ENCODE measurements at places on chromosomes 1 and 21. TPM values are rescaled to one million over a fixed set of nuclear protein-coding genes. Genes with fewer than 3 reads are reported as not detected.
A peak's percentile ranks its signal among the peaks of the same experiment; 100 is the strongest.

DNA sequence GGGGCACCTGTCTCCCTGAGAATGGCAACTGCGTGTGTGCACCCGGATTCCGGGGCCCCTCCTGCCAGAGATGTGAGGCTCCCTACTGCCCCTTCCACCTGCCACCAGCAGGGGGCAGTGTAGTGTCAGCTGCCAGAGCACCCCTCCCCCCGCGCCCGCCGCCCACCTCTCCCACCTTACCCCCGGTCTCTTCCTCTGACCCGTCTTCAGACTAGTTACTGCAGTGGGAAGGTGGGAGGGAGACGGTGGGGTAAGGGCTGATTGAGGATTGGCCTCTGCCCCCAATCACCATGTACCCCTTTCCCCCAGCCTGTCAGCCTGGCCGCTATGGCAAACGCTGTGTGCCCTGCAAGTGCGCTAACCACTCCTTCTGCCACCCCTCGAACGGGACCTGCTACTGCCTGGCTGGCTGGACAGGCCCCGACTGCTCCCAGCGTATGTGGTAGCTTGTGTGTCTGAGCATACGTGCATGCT, 10.1 kb upstream of the LRRC71 start:
- peak; percentile 48 for DNase-seq
- no peak overlapping the region for H3K27ac ChIP-seq
- H3K4me3 ChIP-seq: no peak overlapping the region
- no peaks in the 10 kb centered on the region for H3K27me3 ChIP-seq
- peaks cover 90% of the 10 kb centered on the region for H3K36me3 ChIP-seq

- DNase-seq: peak; percentile 46
- H3K4me1 ChIP-seq: peaks cover 25% of the 10 kb centered on the region
- peak overlapping the region; percentile 54 for H3K4me3 ChIP-seq
- no peaks in the 10 kb centered on the region for H3K36me3 ChIP-seq
Measured at GRCh38 chr1:24111262-24111995, 506 bp downstream of the MYOM3 start.

DNA sequence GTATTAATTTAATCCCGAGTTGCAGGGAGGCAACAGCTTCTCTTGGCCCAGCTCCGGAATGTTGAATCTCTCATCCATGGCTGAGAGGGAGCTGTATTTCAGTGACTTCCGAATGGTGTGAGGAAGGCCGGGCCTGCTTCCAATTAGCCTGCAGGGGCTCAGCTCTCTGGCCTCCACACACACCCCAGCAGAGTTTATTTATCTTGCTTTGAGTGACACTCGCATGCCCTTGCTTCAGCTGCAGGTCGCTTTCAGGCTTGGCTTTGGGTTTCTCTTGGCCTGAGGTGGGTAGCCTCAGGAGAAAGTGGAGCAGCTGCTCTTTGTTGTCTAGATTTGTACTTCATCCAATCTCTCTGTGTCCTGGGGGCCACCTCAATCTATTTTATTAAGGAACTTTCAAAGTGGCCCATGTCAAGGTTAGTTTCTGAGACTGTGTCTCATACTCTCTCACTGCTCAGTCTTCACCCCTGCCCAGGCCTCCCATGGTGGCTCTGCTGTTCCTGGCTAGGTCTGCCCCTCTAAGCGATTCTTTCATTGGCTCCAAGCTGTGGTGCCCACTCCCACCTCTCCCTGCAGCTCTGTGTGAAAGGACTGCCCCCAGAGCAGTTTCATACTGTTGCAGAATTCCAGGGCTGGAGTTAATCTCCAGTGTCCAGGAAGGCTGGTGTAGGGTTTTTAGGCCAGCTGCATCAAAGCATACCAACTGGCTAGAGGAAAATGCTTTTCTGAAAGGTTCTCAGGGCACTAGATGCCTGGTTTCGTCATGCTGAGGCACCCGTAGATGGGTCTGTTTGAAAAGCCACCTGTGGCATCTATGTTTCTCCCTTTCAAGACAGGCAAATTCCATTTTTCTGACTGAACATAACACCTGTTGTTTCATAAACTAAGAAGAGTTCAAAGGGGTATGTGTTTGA, 153.5 kb downstream of the PLXNA2 start:
- H3K27me3 ChIP-seq: no peaks in the 10 kb centered on the region
- H3K36me3 ChIP-seq: peaks cover 15% of the 10 kb centered on the region
- DNase-seq: peak; percentile 48
- peaks cover 36% of the 10 kb centered on the region for H3K4me1 ChIP-seq

DNA sequence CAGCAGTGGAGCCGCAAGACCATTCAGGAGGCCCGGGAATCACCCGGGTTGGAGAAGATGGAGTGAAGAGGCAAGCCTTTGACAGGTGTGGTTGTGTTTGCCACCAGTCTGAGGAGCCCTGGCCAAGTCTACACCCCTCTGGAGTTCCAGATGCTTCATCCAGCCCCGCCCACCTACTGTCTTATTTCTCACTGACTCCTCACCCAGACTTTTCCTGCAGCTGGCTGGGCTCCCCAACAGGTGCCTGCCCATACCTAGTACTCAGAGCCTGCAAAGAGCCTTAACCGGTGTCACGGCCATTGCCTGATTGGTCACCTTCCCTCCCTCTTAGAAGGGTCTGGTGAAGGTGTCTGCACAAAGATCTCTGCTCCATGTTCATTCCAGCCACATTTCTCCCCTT, 16.0 kb downstream of the SLC9A1 start:
- H3K36me3 ChIP-seq: no peaks in the 10 kb centered on the region
- no peak overlapping the region for H3K4me3 ChIP-seq
- H3K27me3 ChIP-seq: no peaks in the 10 kb centered on the region
- H3K27ac ChIP-seq: peak overlapping the region; percentile 73

DNA sequence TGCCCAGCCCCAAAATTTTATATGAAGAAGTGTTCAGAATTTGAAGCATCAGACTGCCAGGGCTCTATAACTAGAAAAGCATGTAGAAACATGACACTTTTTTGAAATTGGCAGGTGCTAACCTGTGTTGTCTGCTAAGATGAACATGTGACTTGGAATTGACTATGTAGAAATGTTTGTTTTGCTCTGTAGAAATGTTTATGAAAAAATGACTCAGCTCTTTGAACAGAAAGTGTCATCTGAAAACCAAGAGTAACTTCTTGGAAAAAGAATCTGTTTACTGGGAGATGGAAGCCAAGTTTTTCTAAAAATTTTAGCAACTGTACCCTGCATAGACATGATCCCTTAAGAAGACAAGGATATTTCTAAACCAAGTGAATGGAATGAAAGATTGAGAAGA, 59.2 kb downstream of the LHX9 start:
- H3K27ac ChIP-seq: no peak overlapping the region
- no peaks in the 10 kb centered on the region for H3K4me1 ChIP-seq
- H3K4me3 ChIP-seq: no peak overlapping the region
- no peaks in the 10 kb centered on the region for H3K36me3 ChIP-seq
- DNase-seq: no peak

DNA sequence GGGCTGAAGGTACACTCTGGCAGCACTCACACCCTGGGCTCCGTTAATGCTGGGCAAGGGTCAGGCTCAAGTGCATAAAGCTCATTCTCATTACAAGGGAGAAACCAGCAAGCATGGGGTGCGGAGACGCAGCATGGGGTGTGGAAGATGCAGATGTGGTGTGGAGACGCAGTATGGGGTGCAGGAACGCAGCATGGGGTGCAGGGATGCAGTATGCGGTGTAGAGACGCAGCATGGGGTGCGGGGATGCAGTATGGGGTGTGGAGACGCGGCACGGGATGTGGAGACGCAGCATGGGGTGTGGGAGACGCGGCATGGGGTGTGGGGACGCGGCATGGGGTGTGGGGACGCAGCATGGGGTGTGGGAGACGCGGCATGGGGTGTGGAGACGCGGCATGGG, 390.7 kb downstream of the NPHP4 start:
- peaks cover 5% of the 10 kb centered on the region for H3K27me3 ChIP-seq
- H3K4me1 ChIP-seq: no peaks in the 10 kb centered on the region
- no peak overlapping the region for H3K27ac ChIP-seq
- no peak overlapping the region for H3K4me3 ChIP-seq
- DNase-seq: no peak
- H3K36me3 ChIP-seq: no peaks in the 10 kb centered on the region

GRCh38 chr1:174158767-174159251, 511 bp upstream of the RABGAP1L start:
- peak overlapping the region; percentile 95 for H3K27ac ChIP-seq
- no peaks in the 10 kb centered on the region for H3K27me3 ChIP-seq
- peaks cover 26% of the 10 kb centered on the region for H3K4me1 ChIP-seq
- DNase-seq: no peak

- H3K4me3 ChIP-seq: no peak overlapping the region
- DNase-seq: peak; percentile 22
- no peak overlapping the region for H3K27ac ChIP-seq
- H3K36me3 ChIP-seq: no peaks in the 10 kb centered on the region
- no peaks in the 10 kb centered on the region for H3K4me1 ChIP-seq
Measured at GRCh38 chr1:161738627-161739287, 10.8 kb upstream of the DUSP12 start.

DNA sequence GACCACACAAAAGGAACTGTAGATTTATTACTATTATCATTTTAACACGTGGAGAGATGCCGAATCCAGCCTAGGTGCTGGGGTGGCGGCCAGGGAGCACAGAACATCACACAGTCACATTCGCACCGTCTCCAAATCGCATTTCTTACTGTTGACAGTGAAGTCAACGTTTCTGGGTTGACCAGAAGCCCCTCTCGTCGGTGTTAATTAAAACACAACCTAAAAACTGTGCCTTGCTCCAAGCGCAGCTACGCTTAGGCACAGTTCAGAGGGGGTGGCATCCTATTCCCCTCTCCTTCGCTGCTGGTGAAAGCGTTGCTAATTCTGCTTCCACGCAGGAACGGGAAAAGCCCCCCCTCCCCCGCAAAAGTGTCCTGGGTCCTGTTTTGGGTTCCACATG, 4.1 kb downstream of the RIPK4 start:
- H3K27me3 ChIP-seq: peaks cover 81% of the 10 kb centered on the region
- no peaks in the 10 kb centered on the region for H3K36me3 ChIP-seq
- H3K27ac ChIP-seq: no peak overlapping the region
- DNase-seq: no peak
- H3K4me1 ChIP-seq: peaks cover 20% of the 10 kb centered on the region

- H3K27me3 ChIP-seq: no peaks in the 10 kb centered on the region
- DNase-seq: no peak
- no peak overlapping the region for H3K4me3 ChIP-seq
- no peaks in the 10 kb centered on the region for H3K4me1 ChIP-seq
- no peak overlapping the region for H3K27ac ChIP-seq
- H3K36me3 ChIP-seq: no peaks in the 10 kb centered on the region
Measured at GRCh38 chr21:43740497-43741156, 21.7 kb downstream of the PDXK start.

- no peaks in the 10 kb centered on the region for H3K4me1 ChIP-seq
- H3K36me3 ChIP-seq: no peaks in the 10 kb centered on the region
- DNase-seq: no peak
- no peak overlapping the region for H3K4me3 ChIP-seq
Measured at GRCh38 chr1:53476579-53476978, 17.4 kb downstream of the DMRTB1 start.

DNA sequence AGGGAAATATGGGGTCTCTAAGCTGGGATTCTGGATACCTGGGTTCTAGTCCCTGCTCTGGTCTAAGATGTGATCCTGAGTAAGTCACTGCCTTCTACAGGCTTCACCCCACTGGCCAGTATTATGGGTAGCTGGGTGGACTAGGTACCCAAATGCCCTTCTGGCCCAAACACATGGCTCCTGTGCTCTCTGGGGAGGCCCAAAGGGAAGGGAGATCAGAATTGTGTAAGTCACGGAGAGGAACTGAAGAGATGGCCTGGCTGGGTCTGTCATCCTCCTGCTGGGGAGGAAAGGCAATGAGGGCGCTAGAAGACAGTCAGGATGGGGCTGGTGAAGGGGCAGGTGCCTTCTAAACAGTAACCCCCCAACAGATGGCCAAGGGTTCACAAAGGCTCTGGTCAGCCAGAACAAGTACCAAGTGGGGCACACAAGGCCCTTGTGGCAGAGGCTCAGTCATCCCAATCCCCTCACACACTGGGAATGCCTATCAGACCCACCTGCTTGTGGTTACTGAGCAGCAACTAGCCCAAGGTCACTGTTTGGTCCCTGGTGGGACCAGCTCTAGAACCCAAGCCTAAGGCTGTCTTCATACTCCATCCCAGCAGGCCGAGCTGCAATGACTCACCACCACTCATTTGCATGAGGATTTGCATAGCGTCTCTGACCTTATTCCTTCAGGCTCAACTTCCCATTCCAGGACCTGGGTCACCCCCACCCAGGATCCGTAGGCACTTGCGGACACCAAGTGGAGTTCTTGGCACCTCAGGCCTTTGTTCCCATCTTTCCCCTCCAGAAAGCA, 9.2 kb downstream of the MEF2D start:
- peak overlapping the region; percentile 37 for H3K4me3 ChIP-seq
- no peaks in the 10 kb centered on the region for H3K27me3 ChIP-seq
- H3K27ac ChIP-seq: peak overlapping the region; percentile 80
- H3K4me1 ChIP-seq: peaks cover 95% of the 10 kb centered on the region
- DNase-seq: no peak

GRCh38 chr21:15966231-15966630, 236.4 kb downstream of the USP25 start:
- H3K4me3 ChIP-seq: no peak overlapping the region
- H3K27ac ChIP-seq: no peak overlapping the region
- no peaks in the 10 kb centered on the region for H3K36me3 ChIP-seq
- H3K27me3 ChIP-seq: no peaks in the 10 kb centered on the region
- no peak for DNase-seq

- H3K4me1 ChIP-seq: no peaks in the 10 kb centered on the region
- no peaks in the 10 kb centered on the region for H3K36me3 ChIP-seq
- no peaks in the 10 kb centered on the region for H3K27me3 ChIP-seq
- H3K4me3 ChIP-seq: no peak overlapping the region
- no peak overlapping the region for H3K27ac ChIP-seq
Measured at GRCh38 chr1:117107364-117107763, 14.2 kb downstream of the TRIM45 start.

DNA sequence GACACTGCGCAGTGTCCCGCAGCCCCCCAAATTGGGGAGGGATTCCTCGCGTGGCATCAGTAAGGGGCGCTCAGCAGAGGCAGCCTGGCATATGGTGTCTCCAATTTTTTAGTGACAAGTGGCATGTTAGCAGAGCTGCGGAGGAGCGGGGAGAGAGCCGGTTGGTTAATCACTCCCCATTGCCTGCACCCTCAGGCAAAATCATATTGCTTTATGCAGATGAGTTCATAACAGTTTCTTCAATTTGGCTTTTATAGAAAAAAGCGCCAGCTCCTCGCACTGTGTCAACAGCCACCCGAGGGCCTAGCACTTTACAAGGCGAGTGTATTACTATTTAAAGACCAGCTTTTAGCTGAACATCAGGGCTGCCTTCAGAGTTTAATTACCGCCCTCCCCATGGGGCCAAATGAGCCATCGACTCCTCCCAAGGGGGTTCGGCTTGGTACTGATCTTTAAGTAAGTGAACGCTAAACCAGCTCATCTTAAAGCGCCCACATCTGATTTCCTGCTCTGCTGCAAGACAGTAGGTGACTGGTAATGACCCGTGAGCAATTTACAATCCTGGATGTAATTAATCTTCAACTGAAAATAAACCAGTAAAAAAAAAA, 298.9 kb downstream of the DSCAM start:
- no peak overlapping the region for H3K4me3 ChIP-seq
- H3K36me3 ChIP-seq: no peaks in the 10 kb centered on the region
- no peak for DNase-seq
- no peaks in the 10 kb centered on the region for H3K27me3 ChIP-seq
- H3K27ac ChIP-seq: no peak overlapping the region

The WNT3A gene
- total RNA-seq: not detected

The CYP4A22 gene
- total RNA-seq: not detected

The MEX3A gene
- total RNA-seq: 0.28 TPM

The APCS gene
- not detected for total RNA-seq

The BATF3 gene
- 1.2 TPM for total RNA-seq

The CNR2 gene
- total RNA-seq: not detected

The PRR9 gene
- not detected for total RNA-seq

The SPATA46 gene
- not detected for total RNA-seq

The NPHS2 gene
- not detected for total RNA-seq

The PODN gene
- 15.6 TPM for total RNA-seq

The SPRR1B gene
- not detected for total RNA-seq
